ENCODE measurements at places on chromosomes 7 and 10.

- no peak for DNase-seq
These were observed 261.5 kb upstream of the NPSR1 start for GRCh38 chr7:34396437-34397064.

DNA sequence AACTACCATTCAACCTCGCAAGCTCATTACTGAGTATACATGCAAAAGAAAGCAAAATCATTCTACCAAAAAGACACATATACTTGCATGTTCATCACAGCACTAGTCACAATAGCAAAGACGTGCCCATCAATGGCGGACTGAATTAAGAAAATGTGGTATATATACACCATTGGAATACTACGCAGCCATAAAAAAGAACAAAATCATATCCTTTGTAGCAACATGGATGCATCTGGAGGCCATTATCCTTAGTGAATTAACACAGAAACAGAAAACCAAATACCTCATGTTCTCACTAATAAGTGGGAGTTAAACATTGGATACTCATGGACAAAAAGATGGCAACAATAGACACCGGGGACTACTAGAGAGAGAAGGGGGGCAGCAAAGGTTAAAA is 6.4 kb downstream of the TRDMT1 start:
- no peak for DNase-seq

DNA sequence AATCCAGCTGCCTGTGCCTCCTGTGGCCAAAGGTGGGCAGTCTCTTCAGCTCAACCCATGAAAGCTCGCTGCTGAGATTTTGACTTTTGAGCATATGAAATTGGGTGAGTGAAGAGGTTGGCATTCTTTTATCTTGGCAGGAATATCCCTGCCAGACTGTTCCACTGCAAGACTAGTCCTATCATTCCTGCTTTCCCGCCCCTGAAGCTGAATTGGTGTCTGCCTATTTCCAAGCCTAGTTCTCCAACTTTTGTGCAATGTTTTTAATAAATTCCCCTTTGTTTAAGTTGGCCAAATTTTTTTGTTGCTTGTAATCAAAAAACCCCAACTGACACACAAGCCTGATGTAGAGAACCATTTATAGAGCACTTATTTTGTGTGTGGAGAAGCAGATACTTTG is 34.8 kb upstream of the BICC1 start:
- DNase-seq = no peak

- DNase-seq = no peak
These were observed 75.0 kb downstream of the GATA3 start for GRCh38 chr10:8129438-8129837.

DNA sequence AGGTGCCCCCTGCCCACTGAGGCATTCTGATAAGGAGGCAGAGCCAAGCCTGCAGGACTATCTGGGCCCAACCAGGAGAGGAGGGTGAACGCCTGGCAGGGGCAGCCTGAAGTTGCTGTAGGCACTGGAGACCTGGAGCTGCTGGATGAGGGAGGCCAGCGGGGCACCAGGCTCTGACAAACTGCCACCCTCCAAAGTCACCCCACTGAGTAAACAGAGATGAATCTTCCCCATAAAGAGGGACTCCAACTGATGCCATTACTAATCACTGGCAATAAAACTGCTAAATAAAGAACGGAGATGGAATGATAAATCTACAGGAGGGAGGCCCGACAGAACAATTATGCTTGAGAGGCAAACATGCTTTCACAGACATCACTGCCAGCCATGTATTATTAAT is 44.2 kb downstream of the DRGX start:
- no peak for DNase-seq

DNA sequence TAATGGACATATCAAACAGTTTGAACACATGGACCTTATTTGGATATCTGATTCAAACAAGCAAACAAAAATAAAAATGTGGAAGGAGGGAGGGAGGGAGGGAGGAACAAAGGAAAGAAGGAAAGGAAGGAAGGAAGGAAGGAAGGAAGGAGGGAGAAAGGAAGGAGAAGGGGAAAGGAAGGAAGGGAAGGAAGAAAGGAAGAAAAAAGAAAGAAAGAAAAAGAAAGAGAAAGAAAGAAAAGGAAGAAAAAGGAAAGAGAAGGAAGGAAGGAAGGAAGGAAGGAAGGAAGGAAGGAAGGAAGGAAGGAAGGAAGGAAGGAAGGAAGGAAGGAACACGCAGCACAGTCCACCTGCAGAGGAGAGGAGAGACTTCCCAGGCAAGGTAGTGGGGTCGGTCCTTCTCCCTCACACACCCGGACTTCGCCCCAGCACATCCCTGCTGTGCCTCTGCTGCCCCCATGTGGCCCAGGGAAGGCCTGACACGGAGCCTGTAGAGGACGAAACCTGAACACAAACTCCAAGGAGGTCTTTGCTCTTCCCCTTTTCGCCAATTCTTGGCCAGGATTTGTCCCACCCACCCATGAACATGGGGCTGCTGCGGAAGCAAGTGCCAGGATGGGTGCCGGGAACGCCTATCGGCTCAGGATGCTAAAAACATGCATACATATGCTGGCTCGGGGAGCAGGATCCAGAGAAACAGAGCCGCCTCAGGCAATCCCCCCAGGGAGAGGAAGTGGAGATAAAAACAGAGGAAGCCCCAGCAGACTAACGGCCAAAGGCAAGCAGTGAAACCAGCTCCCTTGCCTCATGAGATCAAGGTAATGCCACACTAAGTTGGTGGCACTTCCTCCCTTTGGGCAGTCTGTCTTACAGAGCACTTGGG is 52.3 kb upstream of the DGKI start:
- DNase-seq = peak; percentile 73

GRCh38 chr10:130023454-130024230 is 59.6 kb upstream of the EBF3 start:
- no peak for DNase-seq

DNA sequence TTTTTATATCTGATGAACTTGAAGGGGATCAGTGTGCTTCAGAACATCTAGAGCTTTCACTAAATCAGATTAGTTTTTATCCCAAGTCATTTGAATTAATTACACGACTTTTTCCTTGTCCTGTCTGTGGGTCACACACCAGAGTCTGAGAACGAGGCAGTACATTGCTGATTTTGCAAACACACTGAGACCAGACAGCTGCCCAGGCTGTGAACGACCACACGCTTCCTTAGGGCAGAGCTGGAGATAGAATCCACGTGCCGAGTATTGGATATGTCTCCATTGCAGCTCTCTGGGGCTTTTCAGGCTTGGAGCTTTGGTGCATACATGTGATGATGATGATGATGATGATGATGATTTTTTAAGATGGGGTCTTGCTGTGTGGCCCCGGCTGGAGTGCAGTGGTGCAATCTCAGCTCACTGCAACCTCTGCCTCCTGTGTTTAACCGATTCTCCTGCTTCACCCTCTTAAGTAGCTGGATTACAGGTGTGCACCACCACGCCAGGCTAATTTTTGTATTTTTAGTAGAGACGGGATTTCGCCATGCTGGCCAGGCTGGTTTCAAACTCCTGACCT is 81.1 kb downstream of the CAMK1D start:
- no peak for DNase-seq

- DNase-seq = peak; percentile 80
These were observed 448 bp upstream of the SRPK2 start for GRCh38 chr7:105389088-105389650.

DNA sequence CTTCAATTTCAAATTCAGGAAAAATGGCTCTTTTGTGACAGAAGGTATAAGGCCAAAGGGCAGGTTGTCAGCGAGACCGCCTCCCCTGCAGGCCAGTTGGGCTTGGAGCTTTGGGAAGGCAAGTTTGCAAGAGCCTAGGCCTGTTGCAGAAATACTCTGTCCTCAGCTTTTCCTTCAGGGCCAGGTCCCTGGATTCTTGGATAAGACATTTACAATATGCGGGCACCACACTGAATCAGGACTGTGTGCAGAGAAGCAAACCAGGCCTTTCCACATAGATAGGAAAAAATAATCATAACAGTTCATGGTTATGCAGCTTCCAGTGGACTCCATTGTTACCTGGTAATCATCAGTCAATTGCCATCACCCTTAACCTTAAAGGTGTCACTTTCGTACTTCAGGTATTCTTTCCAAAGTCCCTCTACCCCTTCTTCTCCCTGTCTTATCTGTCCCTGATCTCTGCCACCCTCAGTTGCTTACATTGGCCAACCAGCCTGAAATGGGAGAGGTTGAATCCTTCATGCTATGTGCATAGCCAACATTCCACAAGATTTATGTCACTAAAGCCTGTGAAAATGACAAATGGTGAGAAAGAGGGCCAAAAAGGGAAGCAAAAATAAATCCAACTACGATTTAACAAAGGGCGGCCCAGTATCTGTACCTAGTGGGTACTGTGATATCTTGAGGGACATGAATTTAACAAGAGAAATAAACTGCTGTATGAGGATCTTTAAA is 304.5 kb upstream of the NFE2L3 start:
- no peak for DNase-seq

DNA sequence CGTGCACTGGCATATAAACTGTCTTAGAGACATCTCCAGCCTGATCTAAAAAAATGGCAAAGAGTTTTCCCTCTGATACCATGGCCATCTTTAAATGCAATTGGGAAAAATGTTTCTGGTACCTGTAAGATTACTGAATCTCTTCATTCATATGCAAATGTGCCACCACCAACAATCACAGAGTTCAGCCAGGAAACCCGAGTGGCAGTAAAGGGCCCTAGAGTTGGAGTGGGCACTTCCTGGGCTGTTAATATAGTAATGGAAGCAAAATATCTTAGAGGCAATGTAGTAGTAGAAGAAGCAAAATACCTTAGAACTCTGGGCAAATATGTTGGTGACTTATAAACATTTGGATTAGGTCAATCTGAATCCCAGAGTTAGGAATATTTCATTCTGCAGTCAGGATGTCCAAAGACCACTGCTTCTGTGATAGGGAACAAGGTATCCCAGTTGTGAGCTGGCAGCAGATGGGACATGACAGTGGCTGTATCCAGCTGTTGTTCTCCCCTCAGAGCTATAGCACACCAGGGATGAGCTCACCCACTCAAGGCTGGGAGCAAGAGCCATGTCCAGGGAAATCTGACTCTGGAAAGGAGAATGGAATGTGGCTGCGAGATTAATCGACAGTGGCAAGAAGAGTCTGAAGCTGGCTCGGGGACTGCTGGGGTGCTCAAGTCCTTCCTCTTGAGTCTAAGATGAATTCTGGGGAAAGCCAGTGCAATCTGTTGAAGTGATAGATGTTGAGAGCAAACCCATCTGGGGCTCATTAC is 332.1 kb downstream of the PHTF2 start:
- DNase-seq = peak; percentile 17

DNA sequence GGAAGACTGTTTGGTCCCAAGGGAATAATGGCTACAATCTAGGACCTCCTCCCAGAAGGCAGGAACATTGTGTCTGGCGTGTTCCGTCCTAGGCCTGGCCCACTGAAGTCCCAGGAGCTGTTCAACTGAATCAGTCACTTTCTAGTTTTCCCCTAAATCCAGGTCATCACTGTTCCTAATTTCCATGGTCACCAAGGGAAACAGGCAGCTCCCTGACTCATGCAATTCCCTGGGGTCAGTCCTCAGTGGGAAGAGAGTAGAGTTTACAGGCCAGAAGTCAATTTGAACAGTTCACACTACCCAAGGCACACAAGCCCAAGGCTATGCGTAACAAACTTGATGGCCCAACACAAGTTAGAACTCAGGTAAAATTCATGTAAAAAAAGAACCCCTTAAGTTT is 44.0 kb downstream of the CREB3L2 start:
- no peak for DNase-seq

- no peak for DNase-seq
These were observed 152.1 kb upstream of the KMT2E start for GRCh38 chr7:104861729-104862390.

DNA sequence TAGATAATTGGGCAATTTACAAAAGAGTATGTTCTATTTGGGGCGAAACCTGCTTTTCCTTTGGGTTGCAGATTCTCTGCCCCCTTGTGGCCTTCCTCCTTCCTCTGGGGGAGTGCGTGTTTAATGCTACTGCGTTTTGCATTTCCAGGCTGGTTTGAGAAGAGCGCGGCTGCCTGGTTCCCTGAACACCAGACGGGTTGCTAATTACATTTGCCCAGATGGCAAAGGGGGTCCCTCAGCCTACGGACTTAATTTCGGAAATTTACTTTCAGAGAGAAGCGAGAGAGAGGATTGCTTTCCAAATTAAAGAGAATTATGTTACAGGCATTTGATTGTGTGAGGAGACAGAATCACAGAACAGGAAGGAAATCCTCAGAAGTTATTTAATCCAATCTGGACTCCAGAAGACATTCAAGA is 91.9 kb upstream of the JAZF1 start:
- peak; percentile 39 for DNase-seq
